Cardiac fibroblast (primary cell): ENCODE measurements at places on chromosomes 7 and 10.

DNA sequence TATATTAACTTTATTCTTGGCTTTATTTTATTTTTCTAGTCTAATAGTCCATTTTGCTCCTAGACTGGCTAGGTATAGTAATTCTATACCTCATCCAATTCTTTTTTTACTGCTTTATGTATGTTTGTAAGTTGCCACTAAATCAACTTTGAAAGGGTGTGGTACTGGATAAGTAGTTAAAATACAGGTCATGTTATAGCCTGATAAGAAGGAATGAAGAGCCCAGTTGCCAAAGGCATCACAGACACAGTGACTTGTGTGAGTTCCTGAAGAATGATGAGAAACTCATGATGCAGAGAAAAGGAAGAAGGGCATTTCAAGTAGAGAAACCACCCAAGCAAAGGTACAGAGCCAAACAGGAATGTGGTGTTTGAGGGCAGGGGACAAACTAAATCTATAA lies 27.3 kb downstream of the NAPEPLD start:
- no peak for DNase-seq

GRCh38 chr7:13743226-13743625 lies 246.2 kb downstream of the ETV1 start:
- DNase-seq, result peak; percentile 51

- no peak for DNase-seq
These were observed 6.0 kb downstream of the PPIA start for GRCh38 chr7:44802418-44803025.

GRCh38 chr7:135300913-135301765 lies 67.5 kb downstream of the STRA8 start:
- DNase-seq, result peak; percentile 35

GRCh38 chr10:71963351-71964097 lies 671 bp upstream of the CHST3 start:
- peak; percentile 63 for DNase-seq

DNA sequence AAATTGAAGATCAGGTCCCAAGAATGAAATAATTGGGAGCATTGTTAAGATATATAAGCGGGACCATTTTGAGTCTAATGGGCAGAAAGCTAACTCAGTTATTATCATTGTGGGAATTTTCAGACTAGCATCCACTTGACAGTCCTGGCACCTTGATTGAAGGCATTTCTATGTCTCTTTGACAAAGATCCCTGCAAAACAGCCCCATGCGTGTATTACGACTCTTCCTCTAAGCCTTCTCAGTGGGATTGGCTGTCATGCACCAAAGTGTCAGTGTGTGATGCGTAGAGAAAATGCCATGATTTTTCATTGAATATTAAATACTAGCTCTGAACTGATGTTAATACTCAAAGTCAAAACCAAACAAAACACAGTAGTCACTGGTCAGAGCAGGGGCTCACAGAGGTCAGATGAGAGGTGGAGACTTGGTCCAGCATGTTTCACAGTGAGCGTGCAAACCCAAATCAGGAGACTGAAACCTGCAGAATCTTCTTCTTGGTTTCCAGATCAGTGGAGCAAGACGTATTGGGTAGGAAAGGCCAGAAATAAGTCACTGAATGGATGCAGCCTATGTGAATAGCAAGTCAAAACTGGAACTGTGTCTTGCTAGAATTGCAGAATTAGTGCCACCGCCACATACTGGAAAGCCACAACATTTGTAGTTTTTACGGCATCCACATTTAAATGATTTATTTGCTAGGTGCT lies 303.6 kb upstream of the AKR1E2 start:
- DNase-seq, result no peak

DNA sequence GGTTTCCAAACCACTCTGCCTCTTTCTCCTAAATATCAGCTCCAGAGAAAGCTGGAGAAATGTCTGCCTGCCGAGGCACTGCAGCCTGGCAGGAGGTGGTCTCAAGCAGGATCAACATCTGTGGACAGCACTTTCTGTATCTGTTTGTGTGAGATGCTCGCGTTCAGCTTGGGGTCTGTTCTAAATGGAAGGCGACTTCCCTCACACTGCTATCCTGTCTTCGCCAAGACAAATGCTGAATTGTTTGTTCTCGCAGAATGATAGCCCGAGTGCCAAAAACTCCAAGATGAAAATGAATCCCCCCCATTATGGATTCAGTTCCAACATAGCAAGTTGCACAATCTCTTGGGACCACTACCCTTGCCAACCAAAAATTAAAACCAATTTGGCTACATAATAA lies 72.2 kb upstream of the PALS2 start:
- no peak for DNase-seq

DNA sequence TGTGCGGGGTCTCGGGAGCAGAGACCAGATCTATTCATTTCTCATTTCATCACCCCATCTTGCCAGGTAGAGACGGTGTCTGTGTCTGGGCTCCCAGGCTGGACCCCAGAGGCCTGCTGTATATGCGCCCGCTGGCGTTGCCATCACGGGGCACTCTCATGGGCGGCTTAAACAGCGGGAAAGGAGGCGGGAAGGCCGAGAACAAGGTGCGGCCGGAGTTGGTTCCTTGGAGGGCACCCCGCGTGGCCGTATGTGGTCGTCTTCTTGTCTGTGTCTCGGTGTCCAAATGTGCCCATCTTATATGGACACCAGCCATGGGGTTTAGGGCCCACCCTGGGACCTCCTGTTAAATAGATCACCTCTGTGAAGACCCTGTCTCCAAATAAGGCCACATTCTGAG lies 2.1 kb upstream of the CFAP46 start:
- DNase-seq, result no peak

GRCh38 chr7:77550586-77550985 lies 13.5 kb downstream of the PTPN12 start:
- DNase-seq, result peak; percentile 55

- no peak for DNase-seq
These were observed 233.5 kb downstream of the TCF7L2 start for GRCh38 chr10:113183573-113183972.

- DNase-seq, result no peak
These were observed 266.4 kb upstream of the LRGUK start for GRCh38 chr7:133860628-133861335.

DNA sequence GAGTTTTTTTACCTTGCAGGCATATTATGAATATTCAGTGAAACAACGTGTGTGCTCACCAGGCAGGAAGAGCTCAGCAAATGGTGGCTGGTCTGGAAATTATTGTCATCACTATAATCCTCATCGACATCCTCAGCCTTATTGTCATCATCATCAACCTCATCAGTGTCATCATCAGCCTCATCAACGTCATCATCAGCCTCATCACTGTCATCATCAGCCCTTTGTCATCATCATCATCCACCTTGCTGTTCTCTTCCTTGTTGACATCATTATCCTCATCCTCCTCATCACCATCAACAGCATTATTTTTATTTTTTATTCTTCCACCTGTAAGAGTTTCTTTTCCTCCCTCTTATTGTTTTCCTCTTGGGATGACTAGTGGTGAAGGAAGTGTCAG lies 142.3 kb upstream of the GPR26 start:
- no peak for DNase-seq

- DNase-seq, result peak; percentile 2
These were observed 142.2 kb downstream of the EMX2 start for GRCh38 chr10:117684672-117685211.

DNA sequence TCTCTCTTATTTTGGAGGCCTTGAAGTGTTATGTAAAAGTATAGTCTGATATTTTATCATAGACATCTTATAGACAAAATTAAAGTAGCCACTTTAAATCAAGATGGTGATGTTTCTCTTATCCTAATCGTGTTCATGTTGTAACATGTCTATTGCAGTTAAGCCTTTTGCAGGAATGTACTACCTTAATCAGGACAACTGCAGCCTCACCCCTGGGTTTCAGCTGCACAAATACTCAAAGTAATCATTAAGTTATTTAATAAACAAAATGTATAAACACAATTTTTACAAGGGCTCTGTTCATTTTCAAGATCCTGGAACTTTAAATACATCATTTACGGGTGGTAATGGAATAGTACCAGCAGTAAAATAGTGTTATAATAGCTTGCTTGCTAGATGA lies 14.4 kb upstream of the KIF5B start:
- DNase-seq, result no peak

DNA sequence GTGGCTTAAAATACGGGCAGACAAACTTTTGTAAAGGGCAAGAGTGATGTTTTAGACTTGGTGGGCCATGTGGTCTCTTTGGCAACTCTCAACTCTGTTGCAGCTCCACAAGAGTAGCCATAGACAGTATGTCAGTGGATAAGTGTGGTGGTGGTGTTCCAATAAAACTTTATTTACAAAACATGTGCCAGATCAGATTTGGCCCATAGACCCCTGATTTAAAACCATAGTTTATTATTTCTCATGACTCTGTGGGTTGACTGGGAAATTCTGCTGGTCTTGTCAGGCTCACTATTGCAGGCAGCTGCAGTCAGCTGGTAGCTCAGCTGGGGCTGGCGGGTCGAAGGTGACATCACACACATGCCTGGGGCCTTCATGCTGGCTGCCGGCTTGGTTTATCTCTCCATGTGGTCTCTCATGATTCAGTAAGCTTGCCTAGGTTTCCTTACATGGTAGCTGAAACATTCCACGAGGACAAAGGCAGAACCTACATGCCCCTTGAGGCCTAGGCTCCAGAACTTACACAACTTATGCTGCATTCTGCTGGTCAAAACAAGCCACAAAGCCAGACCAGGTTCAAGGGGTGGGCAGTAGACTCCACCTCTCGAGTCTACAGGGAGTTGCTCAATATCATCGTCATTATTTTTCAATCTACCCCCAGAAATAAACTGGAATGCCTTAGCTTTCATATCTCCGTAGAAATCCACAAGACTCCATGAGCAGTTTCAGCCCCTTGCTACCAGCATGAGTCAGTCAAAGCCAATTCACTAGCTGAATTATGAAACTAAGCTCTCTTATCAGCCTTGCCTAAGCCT lies 245.7 kb downstream of the WDR11 start:
- DNase-seq, result peak; percentile 77

DNA sequence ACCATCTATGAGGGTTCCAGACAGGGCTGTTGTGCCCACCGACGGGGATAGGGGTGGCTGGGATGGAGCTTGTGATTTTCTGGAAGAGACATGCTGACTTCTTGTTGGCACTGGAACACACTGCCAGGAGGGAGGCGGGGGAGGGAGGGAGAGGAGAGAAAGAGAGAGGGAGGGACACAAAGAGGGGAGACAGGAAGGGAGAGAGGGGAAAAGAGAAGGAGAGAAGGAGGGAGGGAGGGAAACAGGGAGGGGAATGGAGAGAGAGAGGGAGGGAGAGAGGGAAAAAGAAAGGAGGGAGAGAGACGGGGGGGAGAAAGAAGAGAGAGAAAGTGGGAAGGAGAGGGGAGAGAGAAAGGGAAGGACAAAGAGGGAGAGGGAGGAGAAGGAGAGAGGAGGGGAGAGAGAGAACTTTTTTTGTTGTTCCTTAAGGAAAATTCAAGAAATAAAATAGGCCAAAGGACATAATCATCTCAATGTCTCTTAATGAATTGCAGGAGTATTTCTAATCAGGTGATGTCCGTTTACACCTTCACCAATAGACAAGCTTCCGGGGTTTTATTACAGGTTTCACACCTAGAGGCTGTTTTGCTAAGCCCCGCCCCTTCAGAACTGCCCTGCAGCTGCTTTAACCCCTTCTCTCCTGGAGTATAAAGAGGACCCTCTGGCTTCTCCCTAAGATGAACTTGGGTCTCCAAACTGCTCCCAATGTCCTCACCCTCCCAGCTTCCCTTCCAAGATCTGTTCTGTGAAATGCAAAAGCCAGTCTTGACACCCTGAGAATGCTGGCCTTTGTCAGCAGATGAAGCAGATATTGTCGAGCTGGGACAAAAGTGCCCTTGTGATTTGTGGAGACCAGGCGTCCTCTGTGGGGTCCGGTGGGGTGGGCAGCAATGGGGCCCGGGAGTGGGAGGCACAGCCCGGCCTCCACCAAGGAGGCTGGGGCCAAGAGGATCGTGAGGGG lies 82.0 kb upstream of the GTF2IRD1 start:
- peak; percentile 33 for DNase-seq

DNA sequence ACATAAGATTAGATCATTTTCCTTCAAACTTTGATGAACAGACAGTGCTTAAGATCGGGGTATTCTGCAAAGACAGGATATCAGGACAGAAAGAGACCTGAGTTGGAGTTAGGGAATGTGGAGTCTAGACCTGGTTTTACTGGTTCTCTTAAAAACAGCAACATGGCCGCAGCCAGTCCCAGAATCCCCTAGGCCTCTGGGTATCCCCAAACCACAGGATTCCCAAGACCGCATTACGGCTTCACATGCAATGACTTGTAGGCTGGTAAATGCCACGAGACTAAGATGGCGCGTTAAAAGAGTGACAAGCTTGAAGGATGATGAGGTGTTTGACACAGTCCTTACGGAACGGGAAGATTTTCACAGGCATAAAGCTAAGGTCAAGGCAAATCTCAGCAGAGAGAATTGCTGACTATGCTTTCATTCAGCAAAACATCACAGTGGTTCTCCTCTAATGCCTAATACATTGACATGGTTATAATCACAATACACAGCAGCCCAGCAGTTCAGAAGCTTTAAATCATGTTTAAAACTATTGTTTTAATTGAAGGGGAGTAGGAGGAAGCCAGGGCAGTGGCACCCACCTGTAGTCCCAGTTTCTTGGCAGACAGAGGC lies 32.9 kb downstream of the MPP7 start:
- DNase-seq, result no peak

- no peak for DNase-seq
These were observed 6.0 kb downstream of the POLM start for GRCh38 chr7:44076101-44076895.

GRCh38 chr7:127189886-127190285 lies 62.9 kb downstream of the GRM8 start:
- no peak for DNase-seq

GRCh38 chr7:2724453-2725177 lies 36.6 kb downstream of the AMZ1 start:
- DNase-seq, result no peak

DNA sequence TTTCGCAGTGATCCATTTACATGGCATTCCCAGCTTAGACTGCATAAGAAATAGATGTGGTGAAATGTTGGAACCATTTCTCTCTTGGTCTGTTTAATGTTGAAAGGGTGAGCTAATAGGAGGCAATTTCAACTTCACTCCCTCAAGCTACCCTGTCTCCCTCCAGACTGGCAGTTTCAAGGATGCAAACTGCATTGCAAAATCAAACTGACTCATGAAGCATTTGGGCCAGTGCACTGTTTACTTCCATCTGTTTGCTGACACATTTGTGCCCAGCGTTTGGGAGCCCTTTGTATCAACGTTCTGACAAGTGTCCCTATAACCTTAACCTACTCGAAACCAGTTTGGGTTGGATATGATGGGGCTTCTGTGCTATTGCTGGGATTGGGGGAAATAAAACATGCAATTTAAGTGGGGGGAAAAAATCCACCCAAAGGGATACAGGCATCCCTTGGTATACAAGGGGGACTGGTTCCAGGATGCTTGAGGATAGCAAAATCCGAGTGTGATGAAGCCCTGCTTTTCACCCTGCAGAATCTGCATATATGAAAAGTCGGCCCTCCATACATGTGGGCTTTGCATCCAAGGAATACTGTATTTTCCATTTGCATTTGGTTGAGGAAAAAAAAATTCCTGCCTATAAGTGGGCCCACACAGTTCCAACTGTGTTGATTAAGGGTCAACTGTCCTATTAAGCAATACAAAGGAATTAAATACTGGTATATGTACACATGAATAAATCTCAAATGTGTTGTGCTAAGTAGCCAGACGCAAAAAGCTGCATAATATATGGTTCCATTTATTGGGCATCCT lies 15.6 kb downstream of the RHEB start:
- DNase-seq, result peak; percentile 93
